BE2C (cell line): ENCODE measurements at places on chromosomes 7 and 10.

DNA sequence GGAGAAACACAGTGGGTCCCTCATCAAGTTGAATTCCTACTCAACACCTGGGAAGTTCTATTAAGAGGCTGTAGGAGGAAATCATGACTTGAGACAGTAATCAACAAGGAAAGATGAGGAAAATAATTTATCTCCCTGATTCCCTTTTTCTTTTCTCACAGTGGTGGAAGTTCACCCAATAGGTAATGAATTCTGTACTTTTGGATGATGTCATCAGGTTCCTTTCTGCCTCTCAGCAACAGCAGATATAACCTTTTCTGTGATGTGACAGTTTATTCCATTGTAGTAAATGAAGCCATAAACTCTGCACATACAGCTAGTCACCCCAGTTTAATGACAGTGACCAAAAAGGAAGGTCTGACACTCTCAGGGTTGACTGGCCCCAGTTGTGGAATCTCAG, 1265.0 kb downstream of the NXPH1 start:
- no peak for DNase-seq

DNA sequence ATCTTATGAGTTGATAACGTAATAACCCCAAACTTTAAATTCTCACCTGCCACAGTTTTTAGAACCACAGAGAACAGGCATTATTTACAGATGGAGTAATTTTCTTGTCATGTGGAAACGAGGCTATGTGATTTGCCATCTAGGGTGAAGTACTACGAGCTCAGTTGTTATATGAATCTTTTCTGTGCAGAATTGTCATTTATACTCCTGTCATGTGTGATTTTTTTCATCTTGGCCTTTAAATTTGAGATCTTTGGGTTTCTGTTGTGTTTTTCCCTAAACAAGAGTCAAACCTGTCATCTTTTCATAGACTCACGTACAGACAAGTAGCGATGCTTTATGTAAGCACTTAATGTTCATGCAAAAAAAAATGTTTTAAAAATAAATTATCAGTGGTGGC, 153.7 kb upstream of the TAC1 start:
- no peak for DNase-seq

GRCh38 chr7:41268878-41269277, 434.0 kb downstream of the INHBA start:
- DNase-seq = no peak

GRCh38 chr7:90320418-90320800, 695 bp downstream of the FAM237B start:
- DNase-seq = no peak

DNA sequence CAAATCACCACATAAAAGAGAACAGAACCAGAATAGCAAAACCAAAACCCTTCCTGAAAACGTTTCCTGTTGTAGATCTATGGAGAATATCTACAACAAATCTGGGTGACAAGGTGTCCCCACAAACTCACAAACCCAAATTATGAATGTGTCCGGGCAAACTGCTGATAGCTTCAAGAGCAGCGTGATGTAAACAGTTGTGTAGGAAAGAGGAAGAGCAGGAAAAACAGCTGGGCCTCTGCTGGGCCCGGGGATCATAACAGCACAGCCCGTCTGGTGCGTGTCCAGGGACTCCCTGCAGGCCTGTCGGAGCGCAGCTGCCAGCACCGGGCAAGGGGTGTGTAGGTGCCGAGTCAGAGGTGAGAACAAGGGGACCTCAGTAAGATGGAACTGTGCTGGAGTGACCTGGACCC, 53.7 kb downstream of the KCNH2 start:
- no peak for DNase-seq

DNA sequence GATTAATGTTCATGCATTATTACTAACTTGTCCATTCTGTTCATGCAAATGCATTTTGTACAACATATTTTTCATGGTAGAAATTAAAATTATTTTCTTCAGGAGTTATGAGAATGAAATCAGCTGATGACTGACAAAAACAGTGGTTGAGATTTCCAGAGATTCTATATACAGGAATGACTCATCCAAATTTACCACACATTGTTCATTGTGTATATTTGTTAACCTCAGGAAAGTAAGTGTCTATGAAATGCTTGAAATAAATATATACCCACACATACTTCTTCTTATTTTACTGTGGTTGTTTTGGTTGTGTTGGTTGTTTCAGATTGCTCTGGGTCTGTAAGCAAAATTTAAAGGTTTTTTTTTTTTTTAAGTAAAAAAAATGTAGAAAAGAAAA, 108.1 kb upstream of the SP8 start:
- DNase-seq = no peak

DNA sequence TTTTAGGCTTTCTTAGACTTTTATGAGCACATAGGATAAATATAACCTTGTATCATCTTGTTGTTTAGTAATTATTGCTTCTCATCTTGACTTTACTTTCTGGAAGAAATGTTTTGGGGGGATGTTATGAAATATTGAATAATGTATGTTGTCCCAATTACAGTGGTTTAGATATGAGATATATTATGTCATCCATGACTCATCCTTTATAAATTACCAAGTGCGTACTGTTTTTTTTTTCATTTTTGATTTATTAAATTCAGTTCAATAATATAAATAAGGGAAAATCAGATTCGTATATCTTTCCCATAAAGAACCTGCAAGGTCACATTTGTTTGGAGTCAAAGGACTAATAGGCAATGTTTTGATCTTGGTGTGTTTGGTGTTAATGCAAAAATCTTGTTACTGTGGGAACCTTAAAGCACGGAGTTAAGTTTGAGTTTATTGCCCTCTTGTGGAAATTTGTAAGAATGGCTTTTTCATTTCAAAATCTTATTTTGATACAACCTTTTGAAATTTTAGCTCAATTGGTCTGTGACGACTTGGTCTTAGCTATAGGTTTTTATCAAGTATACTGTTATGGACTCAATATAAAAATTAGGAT, 108.6 kb downstream of the SRI start:
- DNase-seq = no peak

DNA sequence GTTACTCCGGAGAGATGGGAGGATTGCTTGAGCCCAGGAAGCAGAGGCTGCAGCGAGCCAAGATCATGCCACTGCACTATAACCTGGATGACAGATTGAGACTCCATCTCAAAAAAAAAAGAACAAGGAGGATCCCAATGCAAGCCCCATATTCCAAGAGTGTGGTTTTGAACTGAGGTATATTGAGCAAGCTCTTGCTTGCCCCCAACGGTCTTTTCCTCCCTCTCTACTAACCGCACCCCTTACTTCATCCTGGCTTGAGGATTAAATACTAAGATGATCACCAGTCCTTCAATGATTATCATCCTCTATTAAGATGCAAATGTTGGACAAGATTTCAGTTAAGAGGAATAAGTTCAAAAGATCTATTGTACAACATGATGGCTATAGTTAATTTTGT, 12.5 kb upstream of the SRGN start:
- no peak for DNase-seq

DNA sequence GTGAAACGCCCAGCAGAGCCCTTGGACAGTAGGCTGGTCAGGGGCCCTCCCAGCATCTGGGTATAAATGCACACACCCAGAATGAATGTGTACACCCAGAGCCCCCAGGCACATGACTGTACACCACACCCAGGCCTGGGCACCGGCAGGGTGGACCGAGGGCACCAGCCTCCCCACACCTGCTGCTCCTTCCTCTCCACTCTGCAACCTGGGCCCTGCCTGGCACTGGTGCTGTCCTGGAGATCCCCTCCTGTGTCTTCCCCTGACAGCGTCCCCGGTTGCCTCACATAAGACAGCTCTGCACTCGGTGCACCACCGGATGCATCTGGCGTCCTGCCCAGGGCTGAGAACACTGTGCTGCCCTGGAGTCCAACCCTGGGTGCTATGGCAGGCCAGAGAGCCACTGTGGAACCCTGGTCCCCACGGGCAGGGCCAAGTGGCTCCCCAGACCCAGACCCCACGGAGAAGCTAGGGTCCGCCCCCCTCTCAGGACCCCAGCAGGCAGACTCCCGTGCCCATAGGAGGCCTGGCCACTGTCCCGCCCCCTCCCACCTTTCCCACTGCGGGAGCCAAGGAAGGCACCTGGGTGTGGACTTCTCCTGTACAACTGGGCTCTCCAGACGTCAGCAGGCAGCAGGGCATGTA, 6.6 kb downstream of the RASGEF1A start:
- peak; percentile 44 for DNase-seq

DNA sequence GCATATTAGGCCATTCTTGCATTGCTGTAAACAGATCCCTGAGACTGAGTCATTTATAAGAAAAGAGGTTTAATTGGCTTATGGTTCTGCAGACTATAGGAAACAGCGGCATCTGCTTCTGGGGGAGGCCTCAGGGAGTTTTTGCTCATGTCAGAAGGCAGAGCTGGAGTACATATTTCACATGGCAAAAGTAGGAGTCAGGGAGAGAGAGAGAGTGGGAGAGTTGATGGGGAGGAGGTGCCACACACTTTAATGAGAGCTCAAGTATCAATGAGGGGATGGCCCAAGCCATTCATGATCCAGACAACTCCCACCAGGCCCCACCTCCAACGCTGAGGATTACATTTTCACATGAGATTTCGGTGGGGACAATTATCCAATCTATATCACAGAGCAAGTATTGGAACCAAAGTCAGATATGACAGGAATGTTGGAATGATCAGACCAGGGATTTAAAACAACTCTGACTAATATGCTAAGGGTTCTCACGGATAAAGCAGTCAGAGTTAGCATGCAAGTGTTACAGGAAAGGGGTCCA, 795.3 kb upstream of the CELF2 start:
- no peak for DNase-seq

DNA sequence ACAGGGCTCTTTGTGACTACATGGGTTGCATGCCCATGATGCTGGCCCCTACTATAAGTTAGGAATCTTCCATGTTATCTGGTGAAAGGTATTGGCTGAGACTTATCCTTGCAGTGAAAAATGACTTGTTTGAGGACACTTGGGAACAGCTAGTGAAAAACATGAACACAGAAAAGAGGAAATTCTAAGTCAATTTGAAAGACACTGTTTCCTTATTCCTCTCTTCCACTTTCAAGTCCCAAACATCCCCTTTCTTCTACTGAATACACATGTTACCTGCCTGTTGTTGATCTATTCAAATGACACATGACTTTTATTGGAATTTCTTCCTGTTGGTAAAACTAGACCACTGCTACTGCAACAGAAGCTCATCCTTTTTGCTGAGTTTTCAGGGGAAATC, 29.5 kb upstream of the PRKCQ start:
- no peak for DNase-seq

GRCh38 chr10:113228530-113228929, 278.5 kb downstream of the TCF7L2 start:
- no peak for DNase-seq

DNA sequence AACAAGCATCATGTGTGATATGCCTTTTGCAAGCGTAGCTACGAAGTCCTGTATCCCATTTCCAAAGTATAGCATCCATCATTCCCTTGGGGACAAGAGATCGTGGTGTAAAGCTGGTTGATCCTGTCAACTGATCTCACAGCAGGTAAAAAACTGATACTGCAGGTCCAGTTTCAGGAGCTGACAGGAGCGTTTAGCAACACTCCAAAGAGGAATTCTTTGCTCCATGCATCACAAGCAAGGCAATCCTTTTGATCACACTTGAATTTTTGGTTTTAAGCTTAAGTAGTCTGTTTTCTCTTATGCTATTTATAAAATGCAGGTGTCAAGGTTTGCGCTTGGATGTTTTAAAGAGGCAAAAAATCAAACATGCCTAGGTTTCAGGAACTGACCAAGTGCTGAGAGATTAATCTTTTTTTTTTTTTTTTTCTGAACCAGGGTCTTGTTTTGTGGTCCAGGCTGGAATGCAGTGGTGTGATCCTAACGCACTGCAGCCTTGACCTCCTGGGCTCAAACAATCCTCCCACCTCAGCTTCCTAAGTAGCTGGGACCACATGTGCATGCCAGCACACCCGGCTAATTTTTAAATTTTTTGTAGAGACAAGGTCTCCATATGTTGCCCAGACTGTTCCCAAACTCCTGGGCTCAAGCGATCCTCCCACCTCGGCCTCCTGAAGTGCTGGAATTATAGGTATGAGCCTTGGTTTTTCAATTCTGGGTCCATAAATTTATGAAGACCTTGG, 1.8 kb upstream of the ZDHHC4 start:
- no peak for DNase-seq

DNA sequence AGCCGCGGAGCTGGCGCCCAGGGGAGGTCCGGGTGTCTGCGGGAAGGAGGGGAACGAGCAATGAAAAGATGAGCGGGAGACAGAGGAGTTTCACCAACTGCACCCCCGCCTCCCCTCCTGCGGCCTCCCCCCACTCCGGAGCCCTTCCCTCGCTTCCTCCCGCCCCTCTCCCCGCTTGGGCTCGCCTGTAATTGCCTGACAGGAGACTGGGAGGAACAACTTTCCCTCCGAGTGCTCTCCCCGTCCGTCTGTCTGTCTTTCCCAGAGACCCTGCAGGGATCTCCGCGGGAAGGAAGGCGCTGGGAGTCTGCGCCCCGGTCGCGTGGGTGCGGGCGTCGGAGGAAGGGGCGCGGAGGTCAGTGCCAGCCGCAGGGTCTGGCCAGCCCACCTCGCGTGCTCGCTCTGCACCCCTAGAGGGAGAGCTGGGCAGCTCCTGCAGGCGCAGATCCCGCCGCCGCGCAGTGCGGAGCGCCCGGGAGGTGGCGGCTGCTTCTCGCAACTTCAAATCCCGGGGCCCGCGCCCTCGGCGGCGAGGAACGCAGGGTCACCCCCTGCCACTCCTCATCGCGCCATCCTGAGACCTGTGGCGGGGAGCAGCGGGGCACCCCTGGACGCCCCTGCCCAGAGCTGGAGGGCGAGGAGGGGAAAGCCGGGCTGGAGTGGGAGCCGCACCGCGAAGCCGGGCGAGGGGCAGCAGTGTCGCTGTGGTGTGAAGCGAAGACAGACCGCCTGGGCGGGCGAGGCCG, 511 bp upstream of the NRP1 start:
- peak; percentile 86 for DNase-seq

DNA sequence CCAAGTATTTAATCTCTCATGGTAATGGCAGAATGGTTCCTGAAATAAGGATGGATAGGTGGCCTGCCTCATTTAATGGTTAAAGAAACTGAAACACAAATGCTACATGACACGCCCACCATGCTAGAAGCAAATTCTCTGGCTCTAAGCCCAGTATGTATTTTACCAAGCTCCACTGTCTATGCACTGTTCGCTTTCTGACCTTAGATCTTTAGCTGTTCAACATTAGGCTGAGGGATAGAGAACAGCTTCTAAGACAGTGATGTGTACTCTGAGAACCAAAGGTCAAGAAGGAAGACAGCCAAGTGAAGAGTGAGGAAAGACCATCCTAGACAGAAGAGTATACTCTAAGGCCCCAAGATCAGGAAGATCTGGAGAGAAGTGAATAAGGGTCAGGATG, 26.6 kb downstream of the FAM3C start:
- no peak for DNase-seq

- DNase-seq = no peak
Observed at GRCh38 chr10:16242859-16243613, 193.8 kb upstream of the PTER start.

GRCh38 chr10:46528675-46529615, 27.5 kb downstream of the GPRIN2 start:
- no peak for DNase-seq

GRCh38 chr10:71635867-71636266, 83.7 kb downstream of the C10orf105 start:
- no peak for DNase-seq
